Activated gamma-delta T cell (primary cell): ENCODE measurements at places on chromosomes 4 and X.

GRCh38 chrX:68186552-68187262 is 246.6 kb downstream of the OPHN1 start:
- DNase-seq, result no peak

DNA sequence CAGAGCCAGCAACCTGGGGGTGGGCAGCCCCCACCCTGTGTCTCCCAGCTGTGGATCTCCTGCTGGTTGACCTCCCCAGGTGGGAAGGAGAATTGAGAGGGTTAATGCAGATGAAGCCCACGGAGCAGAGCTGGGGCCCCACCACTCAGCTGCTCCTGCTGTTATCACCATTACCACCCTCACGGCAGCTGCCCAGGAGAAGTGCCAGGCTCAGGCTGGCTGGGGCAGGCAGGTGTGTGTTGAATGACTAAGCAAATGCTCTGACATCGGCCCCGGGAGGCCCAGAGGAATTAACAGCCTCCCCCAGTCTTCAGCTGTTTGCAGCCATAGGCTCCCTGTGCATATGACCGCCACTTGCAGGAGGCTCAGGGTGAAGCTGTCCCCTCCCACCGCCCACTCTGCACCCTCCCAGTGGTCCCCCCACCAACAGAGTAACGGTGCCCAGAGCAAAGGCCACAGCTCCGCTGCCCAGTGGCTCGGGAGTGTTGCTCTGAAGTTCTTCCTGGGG is 133.8 kb downstream of the CPZ start:
- no peak for DNase-seq

- DNase-seq, result no peak
Observed at GRCh38 chrX:47222751-47223350, 4.4 kb downstream of the CDK16 start.

GRCh38 chr4:54061067-54061466 is 3.3 kb downstream of the CHIC2 start:
- DNase-seq, result no peak

GRCh38 chr4:154982187-154983047 is 201.3 kb downstream of the RBM46 start:
- DNase-seq, result no peak

- DNase-seq, result no peak
Observed at GRCh38 chr4:95080969-95081368, 323.2 kb downstream of the BMPR1B start.

GRCh38 chrX:47351706-47352105 is 18.7 kb upstream of the ZNF157 start:
- no peak for DNase-seq

DNA sequence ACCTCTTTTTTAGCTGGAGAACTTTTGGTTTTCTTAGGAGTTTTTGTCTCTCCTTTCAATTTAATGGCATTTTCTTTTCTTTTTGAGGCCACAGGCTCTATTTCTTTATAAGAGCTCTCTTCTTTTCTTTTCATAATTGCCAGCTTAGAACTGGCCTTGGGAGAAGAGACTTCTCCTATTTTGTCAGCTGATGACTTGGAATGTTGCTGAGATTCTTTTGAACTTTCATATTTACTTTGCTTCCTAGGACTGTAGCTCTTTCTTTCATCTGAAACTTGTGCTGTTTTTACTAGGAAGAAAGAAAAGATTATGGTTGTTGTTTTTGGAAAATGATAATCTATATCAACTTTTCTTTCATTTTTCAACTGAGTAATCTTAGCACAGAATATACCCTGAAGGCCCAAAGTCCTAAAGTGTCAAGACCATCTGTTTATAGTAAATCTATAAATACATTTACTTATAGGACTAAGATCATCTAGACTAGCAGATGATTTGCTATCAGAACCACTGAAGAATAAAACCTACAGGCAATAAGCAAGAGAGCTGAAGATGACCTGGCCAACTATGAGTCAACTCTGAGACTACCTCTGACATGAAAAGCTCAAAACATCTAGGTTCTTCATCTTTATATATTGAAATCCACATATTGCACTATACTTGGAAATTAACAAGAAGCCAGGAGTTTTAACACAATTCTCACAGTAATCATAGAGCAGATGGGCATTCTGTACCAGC is 45.6 kb downstream of the RFC1 start:
- no peak for DNase-seq

DNA sequence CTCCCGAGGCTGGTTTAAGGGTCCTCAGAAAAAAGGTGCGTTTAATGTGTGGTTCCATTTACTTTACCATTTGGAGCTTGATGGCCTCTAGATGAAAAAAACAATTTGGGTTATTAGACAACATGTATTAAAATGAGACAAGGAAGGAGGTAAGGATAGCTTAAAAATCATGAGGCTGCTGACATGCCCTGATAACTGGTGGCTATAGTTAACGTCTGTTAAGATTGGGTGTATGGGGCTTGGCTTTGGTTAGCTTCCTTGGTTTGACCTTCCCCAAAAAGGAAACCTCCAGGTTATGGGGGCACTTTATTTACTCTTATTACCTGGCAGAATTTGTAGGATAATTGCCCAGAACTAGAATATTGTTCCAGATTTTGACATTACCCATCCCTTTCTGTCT is 51.5 kb downstream of the HMGB2 start:
- no peak for DNase-seq

DNA sequence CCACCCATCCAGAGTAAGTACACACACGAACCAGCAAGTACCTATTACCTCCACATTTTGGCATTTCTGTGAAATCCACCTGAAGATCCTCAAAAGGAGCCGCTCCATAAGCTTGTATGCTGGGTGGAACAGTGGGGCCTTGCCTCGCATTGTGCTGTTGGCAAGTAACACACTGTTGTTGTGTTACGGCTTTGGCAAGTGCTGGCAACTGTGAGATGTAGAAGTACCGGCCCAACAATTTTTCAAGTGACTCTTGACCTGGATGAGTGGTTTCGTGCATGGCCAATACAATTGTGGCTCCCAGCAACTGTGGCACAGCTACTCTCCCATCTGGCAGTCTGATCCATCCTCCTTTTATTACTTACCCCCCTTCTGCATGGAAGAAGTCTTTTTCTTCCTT is 128.7 kb downstream of the CCNB3 start:
- no peak for DNase-seq

- no peak for DNase-seq
Observed at GRCh38 chr4:97761445-97762114, 381.7 kb downstream of the STPG2 start.

DNA sequence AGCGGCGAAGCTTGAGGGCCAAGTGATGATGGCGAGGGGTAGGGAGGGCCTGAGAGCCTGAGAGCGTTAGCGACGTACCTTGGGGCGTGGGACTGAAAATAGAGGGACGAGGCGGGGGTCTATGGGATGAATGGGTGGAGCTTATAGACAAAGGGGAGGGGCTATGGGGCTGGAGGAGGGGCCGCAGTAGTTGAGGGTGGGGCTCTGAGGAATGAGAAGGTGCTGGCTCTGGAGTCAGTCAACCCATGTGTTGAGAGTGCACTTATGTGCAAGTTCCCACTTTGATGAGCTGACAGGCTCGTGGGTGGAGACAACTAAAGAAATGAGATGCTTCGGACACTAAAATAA is 488 bp downstream of the TBC1D25 start:
- no peak for DNase-seq

DNA sequence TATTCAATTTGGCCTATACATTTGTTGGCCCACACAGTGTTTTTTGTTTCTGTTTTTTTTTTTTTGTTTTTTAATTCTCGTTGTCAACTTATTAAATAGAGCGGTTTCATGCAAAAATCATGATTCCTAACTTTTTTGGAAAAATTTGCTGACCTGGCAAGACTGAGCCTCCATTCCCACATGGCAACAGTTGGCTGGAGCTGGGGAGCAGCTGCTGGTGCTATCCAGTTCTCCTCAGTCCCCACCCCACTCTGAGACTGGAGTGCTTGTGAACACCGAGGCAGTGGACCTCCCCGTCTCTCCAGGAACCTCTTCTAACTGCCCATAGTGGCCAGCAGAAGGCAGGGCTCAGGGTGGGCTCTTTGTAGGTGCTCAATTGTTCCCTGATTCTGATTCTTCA is 95.7 kb upstream of the OTUD4 start:
- no peak for DNase-seq

DNA sequence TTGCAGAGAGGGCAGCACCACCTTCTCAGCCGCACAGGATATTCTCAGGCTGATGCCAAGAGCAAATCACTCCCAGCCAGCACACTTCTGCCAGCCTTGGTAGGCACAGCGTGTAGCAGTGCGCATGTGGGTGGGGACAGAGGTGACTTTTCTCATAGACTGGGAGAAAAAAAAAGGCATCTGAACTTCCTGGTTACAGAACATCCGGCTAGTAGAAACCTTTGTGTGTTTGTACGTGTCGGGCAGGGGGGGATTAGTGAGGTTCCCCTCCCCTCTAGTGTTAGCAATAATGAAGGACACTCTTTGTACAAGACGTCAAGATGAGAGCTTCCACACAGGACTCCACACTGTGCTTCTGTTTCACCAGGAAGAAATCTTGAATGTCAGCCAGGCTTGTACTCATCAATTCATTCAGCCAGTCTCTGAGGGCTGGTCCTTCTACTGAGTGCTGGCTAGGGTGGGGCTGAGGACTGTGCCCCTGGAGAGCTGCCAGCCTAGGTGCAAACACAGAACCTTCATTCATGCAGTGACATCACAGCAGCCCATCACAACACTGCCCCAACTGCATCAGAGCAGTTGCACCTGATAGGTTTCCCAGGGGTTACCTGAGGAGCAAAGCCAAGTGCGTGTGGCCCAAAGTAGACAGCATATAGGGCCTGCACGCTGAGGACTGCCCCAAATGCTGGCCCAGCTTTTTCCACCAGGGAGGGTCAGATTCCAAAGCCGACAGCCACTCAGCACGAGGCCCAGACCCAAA is 34.7 kb downstream of the SLC25A5 start:
- DNase-seq, result no peak

DNA sequence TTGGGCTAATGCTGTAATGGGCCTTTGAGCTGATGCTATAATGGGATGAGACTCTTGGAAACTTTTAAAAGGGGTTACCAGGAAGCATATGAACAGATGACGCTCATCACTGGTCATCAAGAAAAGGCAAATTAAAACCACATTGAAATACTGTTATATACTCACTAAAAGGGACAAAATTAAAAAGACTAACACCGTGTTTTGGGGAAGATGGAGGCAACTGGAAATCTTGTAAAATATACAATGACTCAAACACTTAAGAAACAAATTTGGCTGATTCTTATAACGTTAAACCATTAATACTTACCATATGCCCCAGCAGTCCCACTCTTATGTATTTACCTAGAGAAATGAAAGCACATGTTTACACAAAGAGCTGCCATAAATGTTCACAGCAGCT is 207.2 kb upstream of the GPRIN3 start:
- DNase-seq, result no peak

GRCh38 chr4:183284965-183285364 is 35.1 kb downstream of the CLDN22 start:
- no peak for DNase-seq

DNA sequence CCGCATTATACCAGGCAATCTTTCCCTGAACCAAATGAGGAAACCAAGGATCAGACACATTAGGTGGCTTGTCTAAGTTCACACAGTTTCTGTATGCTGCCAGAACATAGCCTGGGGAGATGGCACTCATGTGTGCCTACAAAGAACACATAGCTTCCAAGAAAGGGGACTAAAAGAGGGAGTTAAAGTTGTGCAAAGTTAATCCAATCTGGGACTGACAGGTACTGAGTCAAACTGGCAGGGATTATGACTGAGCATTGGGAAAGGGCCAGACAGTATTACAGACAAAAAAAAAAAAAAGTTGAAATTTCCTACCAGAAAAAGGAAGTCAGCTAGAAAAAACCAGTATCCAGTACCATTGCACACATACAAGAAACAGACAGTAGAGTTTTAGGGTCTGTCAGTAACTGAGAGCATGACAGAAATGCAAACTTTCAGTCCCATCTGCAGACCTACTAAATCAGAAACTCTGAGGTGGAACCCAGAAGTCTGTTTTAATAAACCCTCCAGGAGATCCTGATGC is 37.2 kb downstream of the ADAMTS3 start:
- DNase-seq, result no peak

- DNase-seq, result peak; percentile 2
Observed at GRCh38 chr4:69576251-69576877, 63.1 kb downstream of the UGT2A2 start.

- DNase-seq, result no peak
Observed at GRCh38 chr4:174935607-174936006, 17.4 kb downstream of the ADAM29 start.

- DNase-seq, result no peak
Observed at GRCh38 chrX:3286196-3286945, 60.1 kb downstream of the MXRA5 start.

DNA sequence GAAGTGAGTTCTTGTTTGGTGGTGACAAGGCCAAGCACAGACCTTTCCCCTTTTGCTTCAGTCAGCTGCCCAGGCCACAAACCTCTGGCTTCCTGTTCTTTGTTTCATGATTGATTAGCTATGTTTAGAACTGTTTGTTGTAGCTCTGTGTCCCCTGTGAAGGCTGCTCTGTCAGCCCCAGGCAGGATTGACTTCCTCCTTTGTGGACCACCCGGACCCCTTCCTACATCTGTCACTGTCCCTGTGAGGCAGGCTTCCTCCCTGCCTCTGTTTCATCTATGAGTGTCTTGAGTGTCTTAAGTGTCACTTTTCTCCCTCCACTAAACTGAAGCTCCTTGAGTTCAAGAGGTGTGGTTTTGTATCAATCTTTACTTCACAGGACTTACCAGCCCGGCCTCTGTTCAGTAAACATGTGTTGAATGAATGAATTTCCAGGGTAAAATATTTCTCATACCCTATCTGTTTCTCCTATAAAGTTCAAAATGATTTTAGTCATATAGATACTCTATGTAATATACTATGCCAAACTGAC is 83.5 kb downstream of the ZNF674 start:
- DNase-seq, result no peak

DNA sequence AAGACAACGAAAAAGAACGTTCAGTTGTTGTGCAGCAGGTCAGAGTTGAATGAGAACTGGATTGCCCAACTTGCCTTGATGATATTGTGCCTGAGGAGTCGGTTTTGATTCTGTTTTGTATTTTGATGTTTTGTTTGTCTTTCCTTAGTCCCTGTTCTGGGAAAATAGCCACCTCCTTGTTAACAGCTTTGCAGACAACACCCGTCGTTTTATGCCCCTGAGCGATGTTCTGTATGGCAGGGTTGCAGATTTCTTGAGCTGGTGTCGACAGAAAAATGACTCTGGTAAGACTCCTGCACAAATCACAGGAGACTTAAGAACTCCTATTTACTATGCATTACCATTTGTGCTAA is 4.5 kb downstream of the BST1 start:
- no peak for DNase-seq

GRCh38 chrX:84160736-84161135 is 27.3 kb downstream of the RPS6KA6 start:
- no peak for DNase-seq
